Body of pancreas (tissue), 4 donors: ENCODE measurements at places on chromosomes 1 and 21. TPM values are rescaled to one million over a fixed set of nuclear protein-coding genes. Genes with fewer than 3 reads are reported as not detected.

Gene UBASH3A
- 0.26 TPM for total RNA-seq

DNA sequence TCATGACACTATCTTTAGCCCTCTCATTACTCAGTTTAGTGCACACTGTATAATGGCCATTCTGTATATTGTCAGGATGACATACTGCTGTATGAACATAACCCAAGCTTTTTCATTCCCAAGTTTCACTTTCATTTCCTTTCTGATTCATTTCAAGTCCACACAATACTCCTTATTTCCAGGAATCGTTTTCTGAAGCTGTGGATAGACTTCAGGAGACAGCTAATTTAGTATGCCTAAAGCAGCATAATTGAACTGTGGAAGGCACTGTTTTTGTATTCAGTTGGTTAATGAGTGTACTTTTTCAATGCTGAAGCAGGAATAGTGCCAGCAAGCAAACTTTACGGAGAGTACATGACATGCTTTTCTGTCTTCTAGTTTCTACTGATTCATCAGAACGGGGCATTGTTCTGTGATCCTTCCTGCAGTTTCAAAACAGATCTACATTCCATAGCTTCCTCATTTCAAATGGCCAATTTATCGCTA, 578.5 kb upstream of the ZP4 start:
- no peak for DNase-seq
- no peak overlapping the region for H3K27ac ChIP-seq

Gene KRTAP19-3
- not detected for total RNA-seq

GRCh38 chr1:212858461-212859265, 588 bp downstream of the FLVCR1 start:
- H3K4me3 ChIP-seq, result peak overlapping the region; percentile 86
- H3K36me3 ChIP-seq, result no peaks in the 10 kb centered on the region
- no peaks in the 10 kb centered on the region for H3K27me3 ChIP-seq
- peak overlapping the region; percentile 88 for H3K27ac ChIP-seq
- DNase-seq, result peak; percentile 16

- no peaks in the 10 kb centered on the region for H3K27me3 ChIP-seq
- H3K4me1 ChIP-seq, result peaks cover 20% of the 10 kb centered on the region
- no peak for DNase-seq
These were observed 19.8 kb upstream of the ACBD6 start for GRCh38 chr1:180522213-180522515.

Gene TAF12
- total RNA-seq, result 11.9 TPM

GRCh38 chr1:235018720-235019444, 109.8 kb downstream of the TOMM20 start:
- H3K27ac ChIP-seq, result no peak overlapping the region
- no peak overlapping the region for H3K4me3 ChIP-seq
- H3K27me3 ChIP-seq, result no peaks in the 10 kb centered on the region
- H3K36me3 ChIP-seq, result no peaks in the 10 kb centered on the region
- no peak for DNase-seq
- no peaks in the 10 kb centered on the region for H3K4me1 ChIP-seq

Gene GSTM2
- total RNA-seq, result 51.1 TPM

GRCh38 chr1:41286992-41287391, 44.9 kb upstream of the SCMH1 start:
- no peak overlapping the region for H3K4me3 ChIP-seq
- no peaks in the 10 kb centered on the region for H3K27me3 ChIP-seq
- no peaks in the 10 kb centered on the region for H3K4me1 ChIP-seq
- no peaks in the 10 kb centered on the region for H3K36me3 ChIP-seq
- no peak overlapping the region for H3K27ac ChIP-seq
- no peak for DNase-seq

DNA sequence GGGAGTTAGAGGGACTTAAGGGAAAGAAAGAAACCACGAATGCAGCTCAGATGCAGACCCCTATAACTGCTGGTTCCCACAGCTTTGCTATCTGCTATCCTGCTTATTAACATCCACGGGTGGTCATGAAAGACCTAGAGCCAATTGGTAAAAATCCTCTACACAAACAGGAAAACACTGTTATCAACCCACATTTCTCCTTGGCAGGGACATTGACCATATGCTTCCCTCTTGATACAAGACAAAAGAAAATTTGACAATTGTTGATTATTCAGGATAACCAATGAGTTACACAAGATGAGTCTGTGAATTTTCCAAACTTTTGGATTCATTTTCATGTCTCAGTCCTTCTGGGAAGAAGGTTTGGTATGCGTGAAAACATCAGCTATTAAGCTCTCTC, 90.4 kb downstream of the TIAM1 start:
- no peaks in the 10 kb centered on the region for H3K4me1 ChIP-seq
- no peak overlapping the region for H3K4me3 ChIP-seq
- H3K27me3 ChIP-seq, result no peaks in the 10 kb centered on the region
- no peaks in the 10 kb centered on the region for H3K36me3 ChIP-seq
- no peak overlapping the region for H3K27ac ChIP-seq

- H3K27me3 ChIP-seq, result no peaks in the 10 kb centered on the region
- H3K27ac ChIP-seq, result no peak overlapping the region
- no peak overlapping the region for H3K4me3 ChIP-seq
These were observed 30.8 kb upstream of the COL18A1 start for GRCh38 chr21:45373991-45374816.

Gene TRIM67
- under 0.01 TPM for total RNA-seq

DNA sequence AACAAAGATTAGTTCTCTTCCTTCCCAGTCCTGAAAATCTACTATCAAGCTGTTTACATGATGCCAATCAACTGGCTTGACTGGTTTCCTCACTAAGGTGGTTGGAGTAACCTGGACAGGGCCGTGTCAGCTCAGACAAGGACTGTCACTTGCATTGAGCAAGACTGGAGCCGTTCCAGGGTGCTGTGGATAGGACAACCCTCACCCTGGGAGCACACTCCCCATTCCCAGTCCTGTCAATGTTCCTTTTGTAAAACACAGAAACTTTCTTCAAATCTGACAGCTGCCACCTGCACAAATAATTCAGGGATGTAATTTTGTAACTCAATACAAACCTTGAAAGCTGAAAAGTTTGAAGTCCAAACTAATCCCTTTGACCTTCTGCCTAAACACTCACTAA, 31.4 kb downstream of the PLPP3 start:
- no peak for DNase-seq
- no peaks in the 10 kb centered on the region for H3K27me3 ChIP-seq
- no peaks in the 10 kb centered on the region for H3K36me3 ChIP-seq

DNA sequence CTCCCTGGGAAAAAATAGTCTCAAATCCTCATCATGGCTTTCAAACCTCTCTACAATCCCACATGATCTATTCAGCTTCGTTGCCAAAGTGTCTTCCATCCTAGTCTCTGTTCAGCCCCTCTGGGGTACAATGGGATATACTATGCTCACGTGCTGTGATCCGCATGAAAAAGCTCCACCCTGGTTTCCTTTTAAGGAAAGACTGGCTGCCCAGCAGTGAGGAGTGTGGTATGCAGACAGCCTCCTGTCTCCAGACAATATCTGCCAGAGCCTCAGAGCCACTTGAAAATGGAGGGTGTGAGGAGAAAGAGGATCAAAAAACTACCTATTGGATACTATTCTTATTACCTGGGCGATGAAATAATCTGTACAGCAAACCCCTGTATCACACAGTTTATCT, 194.5 kb downstream of the LHX8 start:
- no peak for DNase-seq
- H3K4me3 ChIP-seq, result no peak overlapping the region
- no peaks in the 10 kb centered on the region for H3K27me3 ChIP-seq
- no peak overlapping the region for H3K27ac ChIP-seq
- no peaks in the 10 kb centered on the region for H3K36me3 ChIP-seq
